Heart right ventricle (tissue), 16 donors: ENCODE measurements at places on chromosomes 2 and 18. TPM values are rescaled to one million over a fixed set of nuclear protein-coding genes. Genes with fewer than 3 reads are reported as not detected.

DNA sequence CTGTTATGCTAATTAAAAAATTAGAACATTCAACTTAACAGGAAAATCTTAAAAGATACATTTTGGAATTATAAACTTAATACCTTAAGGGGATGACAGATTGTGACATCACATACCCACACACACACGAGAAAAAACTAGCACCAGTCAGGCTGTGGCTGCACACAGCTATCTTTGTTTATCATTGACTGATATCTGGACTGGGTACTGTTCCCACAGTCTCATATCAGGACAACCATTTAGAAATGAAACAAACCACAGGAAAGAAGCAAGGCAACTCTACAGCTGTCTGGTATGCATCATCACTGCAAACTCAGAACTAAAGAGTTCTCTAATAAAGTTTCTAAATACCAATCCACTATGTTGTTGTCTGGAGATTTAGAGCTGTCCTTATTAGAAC is 210.9 kb upstream of the SMAD7 start:
- DNase-seq = no peak

LGALSL gene
- 5.3 TPM for total RNA-seq

CTDP1 gene
- total RNA-seq = 10.1 TPM

GRCh38 chr2:204715361-204715760 is 170.1 kb downstream of the PARD3B start:
- no peak for DNase-seq

DNA sequence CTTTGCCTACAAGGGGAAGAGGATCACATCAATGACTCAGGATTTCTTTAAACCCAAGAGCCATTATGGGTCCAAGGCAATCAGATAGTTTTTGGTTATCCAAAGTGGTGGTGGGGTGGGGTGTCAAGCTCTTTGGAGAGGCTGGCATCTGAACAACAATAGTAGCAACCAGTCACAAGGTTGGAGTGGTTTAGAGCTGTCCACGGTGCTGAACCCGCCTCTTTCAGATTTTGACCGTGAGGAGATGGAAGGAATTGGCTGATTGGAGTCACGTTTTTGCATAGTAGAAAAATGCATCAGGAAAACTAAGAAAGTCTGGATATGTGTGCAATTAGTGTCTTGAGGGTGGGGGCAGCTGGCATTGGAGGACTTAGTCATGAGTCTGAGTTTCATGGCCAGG is 159.9 kb downstream of the LOXHD1 start:
- peak; percentile 37 for DNase-seq

C2orf42 gene
- 9.7 TPM for total RNA-seq

GRCh38 chr2:17576802-17577201 is 36.3 kb downstream of the VSNL1 start:
- DNase-seq = no peak

DNA sequence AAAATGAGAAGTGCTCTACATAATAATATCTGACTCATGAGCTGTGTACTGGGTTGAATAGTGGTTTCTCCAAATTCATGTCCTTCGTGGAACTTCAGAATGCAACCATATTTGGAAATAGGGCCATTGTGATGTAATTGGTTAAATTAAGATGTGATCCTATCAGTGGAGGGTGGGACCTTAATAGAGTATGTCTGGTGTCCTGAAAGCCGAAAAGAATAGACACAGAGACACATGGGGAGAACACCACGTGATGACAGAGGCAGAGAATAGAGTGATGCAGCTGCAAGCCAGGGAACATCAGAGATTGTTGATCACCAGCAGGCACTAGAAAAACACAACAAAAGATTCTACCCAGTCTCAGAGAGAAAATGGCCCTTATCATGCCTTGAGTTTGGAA is 310.1 kb downstream of the EXOC6B start:
- DNase-seq = no peak

PLEKHH2 gene
- 3.1 TPM for total RNA-seq

LINC00305 gene
- not detected for total RNA-seq

ANKRD44 gene
- 5.0 TPM for total RNA-seq

DNA sequence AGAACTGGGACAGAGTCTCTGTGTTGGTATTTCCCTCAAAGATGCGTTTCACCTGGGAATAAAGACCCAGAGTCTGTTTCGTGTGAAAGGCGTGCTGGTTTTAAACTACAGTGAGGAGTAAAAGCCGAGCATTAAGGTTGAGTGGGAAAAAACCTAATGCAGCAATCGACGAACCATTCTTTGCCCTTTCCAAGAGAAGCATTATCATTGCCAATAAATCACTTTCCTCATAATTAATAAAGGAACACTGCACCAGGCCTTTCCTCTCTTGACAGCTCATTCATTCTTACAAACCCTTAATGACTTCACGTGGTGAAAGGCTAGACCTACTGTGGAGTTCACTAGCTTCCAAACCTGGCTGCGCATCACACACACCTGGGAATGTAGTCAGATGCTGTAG is 896 bp upstream of the SLC8A1 start:
- DNase-seq = no peak

GRCh38 chr18:44968336-44968735 is 287.6 kb downstream of the SETBP1 start:
- no peak for DNase-seq

GRCh38 chr2:105411720-105412407 is 13.0 kb upstream of the FHL2 start:
- DNase-seq = no peak

DNA sequence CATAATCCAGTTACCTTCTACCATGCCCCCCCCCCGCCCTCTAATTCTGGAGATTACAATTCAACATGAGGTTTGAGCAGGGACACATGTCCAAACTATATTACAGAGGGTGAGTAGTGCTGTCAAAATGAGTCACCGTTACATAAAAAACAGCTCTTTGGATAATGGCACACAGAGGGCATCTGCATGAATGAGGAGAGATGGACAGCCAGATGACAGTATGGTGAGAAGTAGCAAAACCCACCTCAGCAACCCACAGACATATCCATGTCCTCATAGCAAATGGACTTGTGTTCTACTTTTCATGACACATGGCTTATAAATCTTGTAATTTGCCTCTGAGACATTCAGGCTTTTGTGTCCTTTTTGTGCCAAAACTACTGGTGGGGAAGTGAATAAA is 132.0 kb downstream of the EML6 start:
- DNase-seq = no peak

GRCh38 chr2:34998741-34999140 is 1356.8 kb upstream of the CRIM1 start:
- no peak for DNase-seq

DNA sequence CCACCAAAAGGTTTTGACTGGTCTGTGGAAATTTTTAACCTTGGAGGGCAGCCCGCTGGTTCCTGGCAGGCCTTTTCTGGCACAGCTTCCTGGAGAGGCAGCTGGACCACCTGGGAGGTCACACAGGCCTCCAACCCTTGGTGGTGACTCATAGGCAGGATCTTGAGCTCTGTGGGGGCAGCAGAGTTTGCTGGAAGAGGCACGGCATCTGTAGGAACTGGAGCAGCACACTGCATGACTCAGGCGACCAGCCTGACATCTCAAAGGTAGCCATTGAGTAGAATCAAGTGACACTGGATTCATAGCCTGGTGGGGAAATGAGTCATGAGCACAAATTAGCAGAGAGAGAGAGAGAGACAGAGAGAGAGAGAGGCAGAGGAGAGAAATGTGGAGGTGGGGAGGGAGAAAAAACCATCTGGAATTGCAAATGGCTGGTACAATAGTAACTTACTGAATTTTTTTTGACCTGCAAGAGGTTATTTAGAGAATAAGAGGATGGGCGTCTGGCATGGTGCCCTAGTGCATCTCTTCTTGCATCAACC is 57.4 kb downstream of the TRPM8 start:
- DNase-seq = peak; percentile 18

DNA sequence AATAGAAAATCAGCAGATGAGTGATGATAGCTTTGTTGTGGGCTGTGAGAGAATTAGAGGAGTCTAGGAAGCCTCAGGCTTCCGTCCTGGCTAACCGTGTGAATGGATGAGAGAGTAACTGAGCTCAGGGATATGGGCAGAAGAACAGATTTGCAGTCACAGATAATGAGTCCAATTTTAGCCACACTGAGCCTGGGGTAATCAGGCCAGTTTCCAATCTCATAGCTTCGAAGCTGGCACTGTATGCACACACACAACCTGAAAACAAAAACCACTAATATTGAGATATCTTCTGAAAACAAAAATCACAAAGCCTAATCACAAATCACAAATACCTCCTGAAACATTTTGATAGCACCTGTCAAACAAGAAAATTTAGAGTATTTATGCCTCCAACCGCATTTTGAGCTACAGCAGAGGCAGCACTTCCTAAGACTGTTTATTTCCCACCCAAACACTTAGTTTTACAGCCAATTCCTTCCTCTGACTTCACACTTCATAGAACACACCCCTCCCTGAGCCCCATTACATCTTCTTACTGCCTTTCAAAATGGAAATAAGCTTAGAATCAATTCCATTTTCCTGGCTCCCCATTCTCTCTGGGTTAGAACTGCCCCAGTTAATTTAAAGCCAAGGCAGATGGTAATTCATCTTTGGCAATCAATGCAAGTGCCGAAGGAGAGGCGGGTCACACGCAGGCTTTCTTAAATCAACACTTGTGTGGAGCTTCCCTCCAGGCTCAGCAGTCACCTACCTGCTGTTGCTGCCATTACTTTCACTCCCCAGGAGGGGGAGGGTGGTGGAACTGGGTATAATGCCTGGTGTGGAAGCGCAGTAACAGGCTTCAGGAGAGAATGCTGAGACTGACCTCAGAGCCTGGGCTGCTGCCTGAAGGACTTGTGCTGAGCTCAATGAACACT is 18.9 kb downstream of the TTR start:
- DNase-seq = no peak

DUSP19 gene
- 12.7 TPM for total RNA-seq

RMDN2 gene
- total RNA-seq = 6.7 TPM

GRCh38 chr2:260507-261161 is 3.2 kb downstream of the SH3YL1 start:
- DNase-seq = no peak

GRCh38 chr2:216233281-216233995 is 124.3 kb downstream of the XRCC5 start:
- DNase-seq = no peak

- peak; percentile 56 for DNase-seq
These were observed 53.8 kb downstream of the SMAD7 start for GRCh38 chr18:48896875-48897511.

- no peak for DNase-seq
These were observed 22.9 kb upstream of the MGAT4A start for GRCh38 chr2:98753801-98754200.

GRCh38 chr18:52670896-52671295 is 330.9 kb downstream of the DCC start:
- DNase-seq = no peak

DNA sequence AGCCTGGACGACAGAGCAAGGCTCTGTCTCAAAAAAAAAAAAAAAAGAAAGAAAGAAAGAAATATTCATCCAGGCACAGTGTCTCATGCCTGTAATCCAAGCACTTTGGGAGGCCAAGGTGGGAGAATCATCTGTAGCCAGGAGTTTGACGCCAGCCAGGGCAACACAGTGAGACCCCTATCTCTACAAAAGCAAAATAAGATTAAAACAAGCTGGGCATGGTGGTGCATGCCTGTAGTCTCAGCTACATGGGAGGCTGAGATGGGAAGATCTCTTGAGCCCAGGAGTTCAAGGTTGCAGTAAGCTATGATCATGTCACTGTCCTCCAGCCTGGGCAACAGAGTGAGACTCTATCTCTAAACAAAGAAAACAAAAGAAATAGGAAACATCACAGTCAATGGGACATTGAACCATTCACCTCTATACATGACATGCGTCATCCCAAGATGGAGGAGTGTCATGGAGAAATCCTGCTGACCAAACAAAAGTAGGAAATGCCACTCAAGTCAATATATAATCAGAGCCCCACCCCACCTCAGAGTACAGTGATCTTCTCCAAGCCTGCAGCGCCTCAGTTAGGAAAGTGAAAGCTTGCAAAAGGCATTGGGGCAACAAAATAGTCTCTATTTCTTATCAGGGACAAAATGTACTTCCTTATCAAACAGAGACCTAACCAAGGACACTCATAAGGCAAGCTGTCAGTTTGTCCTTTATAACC is 9.8 kb downstream of the FEV start:
- no peak for DNase-seq

ST6GAL2 gene
- 0.51 TPM for total RNA-seq

CNTNAP5 gene
- total RNA-seq = not detected

DNA sequence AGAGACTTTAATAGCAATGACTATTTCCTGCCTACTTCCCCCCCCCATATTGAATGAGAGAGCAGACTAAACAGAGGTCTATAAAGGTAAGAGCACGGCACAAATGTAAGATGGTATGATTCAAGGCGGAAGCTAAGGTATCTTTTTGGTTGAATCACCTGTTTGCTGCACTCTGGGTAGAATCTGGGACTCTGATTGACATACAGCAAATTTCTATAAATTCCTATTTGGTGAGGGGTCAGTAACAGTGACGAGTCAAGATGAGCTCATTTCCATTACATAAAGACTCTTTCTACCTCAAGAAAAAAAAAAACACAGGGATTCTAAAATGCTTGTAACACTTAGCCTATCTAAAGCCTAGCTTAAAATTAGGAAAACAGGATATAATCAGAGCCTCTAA is 297.3 kb downstream of the TNS1 start:
- no peak for DNase-seq

DNA sequence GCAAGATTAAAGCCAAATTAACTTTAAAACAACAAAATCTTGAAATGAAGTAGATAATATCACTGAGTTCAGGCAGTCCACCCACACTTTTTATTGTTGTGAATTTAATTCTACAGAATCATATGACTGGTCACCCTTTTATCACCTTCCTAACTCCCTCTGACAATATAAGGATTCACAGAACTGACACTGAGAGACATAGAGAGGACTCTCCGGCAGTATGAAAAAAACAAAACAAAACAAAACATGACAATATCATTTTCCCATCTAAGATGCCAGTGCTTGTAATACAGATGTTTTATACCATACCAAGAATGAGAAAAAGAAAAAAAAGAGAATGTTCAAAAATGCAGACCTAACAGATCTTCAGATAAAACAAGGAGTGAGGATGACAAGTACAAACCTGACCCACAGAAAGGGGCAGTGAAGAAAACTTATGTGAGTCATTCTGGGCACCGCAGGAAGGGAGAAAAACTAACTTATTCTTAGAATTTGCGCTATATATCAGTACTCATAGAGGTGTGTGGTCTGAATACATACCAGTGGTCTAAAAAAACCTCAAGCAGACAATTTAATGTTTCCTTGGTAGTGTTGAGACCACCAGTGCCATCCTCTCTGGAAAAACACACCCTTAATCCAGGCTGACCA is 136.6 kb downstream of the ZAP70 start:
- DNase-seq = no peak

SLC16A14 gene
- 2.2 TPM for total RNA-seq

DNA sequence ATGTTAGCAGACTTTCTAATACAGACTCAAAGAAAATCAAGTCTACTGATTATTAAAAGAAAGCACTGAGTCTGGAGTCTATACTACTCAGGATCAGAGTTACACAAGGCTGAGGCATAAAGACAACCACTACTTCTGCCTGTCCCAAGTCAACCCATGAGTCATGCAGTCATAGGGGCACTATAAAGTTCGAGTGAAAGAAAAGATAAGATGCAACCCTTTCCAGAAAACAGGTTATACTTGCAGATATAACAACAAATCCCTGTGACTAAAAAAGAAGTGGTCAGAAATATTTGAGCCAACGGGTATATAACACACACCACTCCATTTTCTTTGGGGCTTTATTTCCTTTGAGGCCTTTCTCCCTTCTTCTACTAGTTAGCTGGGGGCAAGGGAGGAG is 18.6 kb upstream of the SCRN3 start:
- no peak for DNase-seq

- no peak for DNase-seq
These were observed 32.6 kb downstream of the CD8B2 start for GRCh38 chr2:106519767-106520166.

- no peak for DNase-seq
These were observed 171.4 kb upstream of the ALPP start for GRCh38 chr2:232207174-232207573.
